ENCODE measurements at places on chromosomes 13 and 19.

DNA sequence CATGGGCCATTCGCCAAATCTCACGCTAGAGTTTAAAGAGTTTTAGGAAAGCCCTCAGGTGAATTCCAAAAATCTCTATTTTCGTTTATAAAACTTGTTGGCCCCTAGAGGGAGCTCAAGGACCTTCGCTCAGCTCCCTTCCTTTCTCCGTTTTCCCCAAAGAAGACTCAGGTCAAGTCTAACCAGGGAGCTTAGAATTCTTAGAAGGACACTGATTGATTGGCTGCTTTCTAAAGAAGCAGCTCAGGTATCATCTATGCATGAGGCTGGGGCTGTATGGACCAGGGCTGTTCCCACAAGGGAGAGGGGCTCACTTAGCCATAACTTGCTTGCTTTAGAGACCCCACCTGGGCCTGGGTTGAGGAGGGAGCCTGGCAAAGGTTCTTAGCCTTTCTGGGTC, 20.5 kb downstream of the DZIP1 start:
- no peak for DNase-seq

DNA sequence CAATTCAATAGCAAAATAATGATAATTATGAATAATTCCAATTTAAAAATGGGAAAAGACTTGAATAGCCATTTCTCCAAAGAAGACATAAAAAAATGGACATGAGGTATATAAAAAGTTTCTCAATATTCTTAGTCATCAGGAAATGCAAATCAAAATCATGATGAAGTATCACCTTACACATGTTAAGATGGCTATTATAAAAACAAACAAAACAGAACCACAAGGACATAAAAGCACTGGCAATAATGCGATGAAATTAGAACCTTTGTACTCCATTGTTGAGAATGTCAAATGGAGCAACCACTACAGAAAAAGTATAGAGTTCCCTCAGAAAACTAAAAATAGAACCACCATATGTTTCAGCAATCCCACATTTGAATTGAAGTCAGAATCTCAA, 1186.1 kb downstream of the SLITRK5 start:
- no peak for DNase-seq

DNA sequence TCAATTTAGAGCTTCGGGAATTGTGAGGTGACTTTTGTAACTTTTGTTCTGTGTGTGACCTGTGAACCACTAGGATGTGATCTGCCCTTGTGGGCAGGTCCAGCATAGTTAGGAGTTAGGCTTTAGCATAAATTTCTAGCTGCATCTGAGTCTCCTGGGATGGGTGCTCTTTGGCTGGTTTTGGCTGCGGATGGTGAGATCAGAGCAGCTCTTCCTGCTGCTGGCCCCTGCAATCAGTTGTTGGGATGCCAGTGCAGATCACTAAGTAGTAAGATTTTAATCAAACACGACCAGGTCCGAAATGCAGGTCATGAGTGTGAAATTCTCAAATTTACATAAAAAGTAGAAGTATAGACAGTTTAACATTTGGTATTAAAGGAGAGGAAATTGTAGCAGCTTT, 8.5 kb downstream of the CEBPG start:
- no peak for DNase-seq

GRCh38 chr19:3274942-3275582, 50.6 kb downstream of the CELF5 start:
- DNase-seq, result no peak

GRCh38 chr13:72427757-72428528, 299.5 kb downstream of the MZT1 start:
- DNase-seq, result no peak

DNA sequence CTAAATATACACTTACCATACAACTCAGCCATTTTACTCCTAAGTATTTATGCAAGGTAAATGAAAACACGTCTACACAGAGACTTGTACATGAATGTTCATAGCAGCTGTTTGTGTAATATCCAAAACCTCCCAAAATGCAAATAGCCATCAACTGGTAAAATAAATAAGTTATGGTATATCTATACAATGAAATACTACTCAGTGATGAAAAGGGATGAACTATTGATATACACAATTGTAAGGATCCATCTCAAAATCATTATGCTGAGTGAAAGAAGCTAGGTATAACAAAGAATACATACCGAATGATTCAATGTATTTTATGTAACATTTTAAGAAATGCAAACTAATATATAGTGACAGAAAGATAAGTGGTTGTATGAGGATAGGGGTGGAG, 149.8 kb upstream of the TNFSF11 start:
- no peak for DNase-seq

DNA sequence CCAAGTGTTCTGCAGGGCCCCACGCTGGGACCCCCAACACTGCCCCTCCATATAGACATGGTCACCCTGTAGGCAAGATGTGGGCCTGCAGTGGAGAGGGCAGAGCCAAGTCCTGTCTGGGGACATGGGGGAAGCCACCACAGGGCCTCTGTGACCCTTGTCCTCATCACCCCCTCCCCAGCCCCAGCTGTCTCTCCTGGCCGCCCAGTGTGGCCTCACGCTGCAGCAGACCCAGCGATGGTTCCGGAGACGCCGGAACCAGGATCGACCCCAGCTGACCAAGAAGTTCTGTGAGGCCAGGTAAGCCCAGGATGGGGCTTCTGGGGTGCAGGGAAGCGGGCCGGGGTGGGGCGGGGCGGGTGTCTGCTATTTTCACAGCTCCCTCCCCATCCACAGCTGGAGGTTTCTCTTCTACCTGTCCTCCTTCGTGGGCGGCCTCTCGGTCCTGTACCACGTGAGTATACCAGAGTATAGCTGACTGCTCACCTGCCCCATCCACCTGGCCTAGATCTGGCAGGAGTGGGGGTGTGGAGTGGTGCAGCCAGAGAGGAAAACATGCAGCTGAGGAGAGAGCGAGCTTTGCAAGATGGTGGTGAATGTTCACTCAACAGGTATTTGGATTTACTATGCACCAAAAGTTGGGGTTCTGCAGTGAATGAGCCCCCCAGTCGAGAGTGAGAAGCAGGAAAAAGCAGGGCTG, 46.4 kb downstream of the CERS4 start:
- no peak for DNase-seq
